ENCODE measurements at places on chromosomes 6 and 20. TPM values are rescaled to one million over a fixed set of nuclear protein-coding genes. Genes with fewer than 3 reads are reported as not detected.
A peak's percentile ranks its signal among the peaks of the same experiment; 100 is the strongest.

The ASF1A gene
- total RNA-seq, result 4.3 TPM

The CDSN gene
- not detected for total RNA-seq

DNA sequence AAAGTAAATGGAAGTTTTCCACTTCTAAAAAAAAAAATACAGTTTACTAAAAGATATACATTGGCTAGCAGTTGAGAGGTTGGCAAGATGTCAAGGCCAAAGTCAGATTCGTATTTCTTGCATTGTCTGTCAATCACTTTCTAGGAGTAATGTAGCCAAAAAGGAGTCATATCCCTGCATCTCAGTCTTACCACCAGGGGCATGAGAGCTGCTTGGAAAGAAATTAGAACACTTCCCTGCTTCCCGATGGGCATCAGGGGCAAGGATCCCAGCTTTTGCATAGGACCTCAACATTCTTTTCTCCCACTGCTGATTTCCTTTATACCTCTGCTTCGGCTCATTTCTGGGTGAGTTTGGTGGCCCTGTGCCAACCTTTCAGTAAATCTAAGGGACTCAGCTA is 581.0 kb upstream of the MAP3K7 start:
- no peak for DNase-seq

The BPI gene
- total RNA-seq, result 0.63 TPM

GRCh38 chr6:145809785-145810184 is 4.8 kb downstream of the FBXO30 start:
- no peak for DNase-seq

The CCN6 gene
- not detected for total RNA-seq

The RBM12 gene
- 31.4 TPM for total RNA-seq

- DNase-seq, result no peak
Observed at GRCh38 chr20:25279403-25279802, 31.5 kb downstream of the PYGB start.

- no peak for DNase-seq
Observed at GRCh38 chr20:22814471-22815205, 220.5 kb upstream of the SSTR4 start.

- DNase-seq, result no peak
Observed at GRCh38 chr6:11773013-11773412, 5.6 kb downstream of the ADTRP start.

GRCh38 chr6:151408858-151409257 is 17.5 kb upstream of the ZBTB2 start:
- no peak for DNase-seq

The OPN5 gene
- not detected for total RNA-seq

DNA sequence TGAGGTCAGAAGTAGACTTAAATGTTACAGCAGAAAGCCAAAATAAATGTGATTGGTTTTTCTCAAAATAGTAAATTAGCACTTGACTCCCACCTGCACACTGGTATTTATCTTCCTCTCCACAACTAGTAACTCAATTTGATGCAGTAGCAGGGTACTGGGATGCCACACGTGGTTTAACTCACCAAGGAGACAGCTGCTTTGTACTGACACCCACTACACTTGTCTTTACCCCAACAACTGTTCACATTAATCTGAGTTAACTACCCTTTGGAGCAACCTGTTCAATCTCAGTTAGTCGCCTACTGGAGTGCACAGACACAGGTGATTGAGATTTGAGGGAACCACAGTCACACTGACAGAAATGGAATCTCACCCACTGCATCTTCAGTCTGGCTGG is 242.1 kb downstream of the PRKN start:
- DNase-seq, result no peak

DNA sequence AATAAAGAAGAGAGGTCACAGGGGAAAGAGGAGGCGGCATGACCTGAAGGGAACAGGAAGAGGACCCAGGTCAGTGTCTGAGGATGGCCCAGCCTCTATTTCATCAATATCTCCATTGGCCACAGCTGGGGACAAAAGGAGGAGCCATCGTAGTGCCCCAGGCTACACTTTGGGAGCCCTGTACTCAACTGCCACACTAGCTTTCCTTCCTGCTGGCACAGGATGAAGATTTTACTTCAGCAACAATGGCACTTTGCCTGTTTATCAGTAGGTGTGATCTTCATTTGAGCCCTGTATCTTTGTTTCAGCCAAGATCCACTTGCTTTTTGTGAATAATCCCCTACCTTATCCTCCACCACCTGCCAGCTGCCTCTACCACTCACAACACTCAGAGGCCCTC is 35.4 kb upstream of the RCAN2 start:
- no peak for DNase-seq

DNA sequence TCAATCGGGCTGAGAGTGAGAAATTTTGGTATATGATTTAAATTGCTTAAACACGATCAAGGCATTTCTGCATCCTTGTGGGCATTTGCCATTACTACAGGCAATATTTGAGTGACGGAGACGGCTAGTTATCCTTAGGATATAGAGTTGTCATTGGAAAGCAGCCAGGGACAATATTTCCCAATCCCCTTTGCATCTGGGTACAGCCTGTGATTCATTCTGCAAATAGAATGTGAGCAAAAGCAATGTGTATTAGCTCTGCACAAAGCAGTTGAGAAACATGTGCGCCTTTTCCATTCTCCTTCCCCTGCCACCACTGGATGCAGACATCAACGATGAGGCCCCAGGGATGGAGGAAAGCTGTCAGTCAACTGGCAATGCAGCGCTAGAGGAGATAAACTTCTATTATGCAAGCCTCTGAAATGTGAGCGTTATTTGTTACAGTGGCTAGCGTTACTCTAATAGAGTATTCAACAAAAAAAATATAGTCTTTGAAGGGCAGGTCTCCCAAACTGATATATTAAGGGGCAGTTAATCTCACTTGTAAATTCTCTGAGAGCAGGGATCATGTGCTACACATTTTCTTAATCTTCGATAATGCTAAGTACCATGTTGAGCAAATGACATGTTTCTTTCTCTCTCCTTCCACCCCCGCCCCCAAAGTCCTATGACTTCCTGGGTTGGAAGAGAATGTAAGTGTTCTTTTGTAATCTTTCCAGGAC is 37.1 kb upstream of the NCOA3 start:
- DNase-seq, result peak; percentile 31

DNA sequence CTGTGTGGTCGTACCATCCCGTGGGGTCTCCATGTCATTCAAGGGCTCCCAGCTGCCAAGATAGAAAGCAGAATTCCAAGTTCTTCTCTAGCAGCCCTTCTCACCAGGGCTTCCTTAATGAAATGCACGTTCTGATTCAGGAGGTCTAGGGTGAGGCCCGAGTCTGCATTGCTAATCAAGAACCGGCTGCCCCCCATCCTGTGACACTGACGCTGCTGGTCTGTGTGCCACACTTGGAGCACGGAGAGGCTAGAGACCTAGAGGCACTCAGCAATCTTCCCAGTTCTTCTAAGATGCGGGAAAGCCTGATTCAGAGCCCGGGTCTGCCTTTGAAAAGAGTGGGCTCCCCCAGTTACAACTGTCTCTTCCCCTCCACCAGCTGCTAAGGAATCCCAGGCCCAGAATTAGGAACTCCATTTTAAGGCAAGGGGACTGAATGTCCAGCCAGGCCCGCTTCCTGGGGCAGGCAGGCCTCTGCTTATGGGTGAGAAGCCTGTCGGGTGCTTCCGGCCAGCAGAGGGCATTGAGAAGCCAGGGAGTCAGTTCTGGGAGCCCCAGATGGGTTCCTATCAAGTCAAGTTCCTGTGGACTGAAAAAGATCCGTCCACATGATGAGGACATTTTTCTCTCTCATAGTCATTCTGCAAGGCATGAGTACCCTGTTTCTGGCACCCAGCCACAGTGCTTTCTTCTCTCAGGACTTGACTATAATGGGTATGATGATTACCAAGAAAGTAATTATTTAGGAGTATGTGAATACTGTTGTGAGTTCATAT is 69.8 kb upstream of the RIN2 start:
- peak; percentile 35 for DNase-seq

The SH3BGRL2 gene
- 51.2 TPM for total RNA-seq

DNA sequence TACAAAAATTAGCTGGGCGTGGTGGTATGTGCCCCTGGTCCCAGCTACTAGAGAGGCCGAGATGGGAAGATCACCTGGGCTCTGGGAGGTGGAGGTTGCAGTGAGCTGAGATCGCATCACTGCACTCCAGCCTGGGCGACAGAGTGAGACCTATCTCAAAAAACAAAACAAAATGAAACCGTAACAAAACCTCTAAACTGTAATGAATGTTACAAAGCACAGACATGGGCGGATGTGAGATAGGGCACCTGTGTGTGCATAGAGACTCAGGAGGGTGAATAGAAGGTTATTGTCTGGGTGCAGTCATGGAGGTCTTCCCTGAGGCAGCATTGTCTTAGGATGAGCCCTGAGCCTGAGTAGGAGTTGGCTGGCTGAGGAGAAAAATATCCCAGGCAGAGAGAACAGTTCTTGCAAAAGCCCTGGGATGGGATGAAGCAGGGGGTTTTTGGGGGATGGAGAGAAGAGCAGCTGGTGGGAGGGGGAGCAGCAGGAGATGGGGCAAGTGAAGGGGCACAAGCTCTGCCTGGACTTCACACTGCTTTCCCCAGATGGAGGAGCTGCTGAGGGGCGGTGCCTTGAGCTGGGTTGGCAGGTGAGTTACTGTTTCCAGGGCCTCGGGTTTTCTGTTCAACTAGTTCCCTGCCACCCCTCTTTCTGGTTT is 5.2 kb downstream of the BCAS4 start:
- no peak for DNase-seq

DNA sequence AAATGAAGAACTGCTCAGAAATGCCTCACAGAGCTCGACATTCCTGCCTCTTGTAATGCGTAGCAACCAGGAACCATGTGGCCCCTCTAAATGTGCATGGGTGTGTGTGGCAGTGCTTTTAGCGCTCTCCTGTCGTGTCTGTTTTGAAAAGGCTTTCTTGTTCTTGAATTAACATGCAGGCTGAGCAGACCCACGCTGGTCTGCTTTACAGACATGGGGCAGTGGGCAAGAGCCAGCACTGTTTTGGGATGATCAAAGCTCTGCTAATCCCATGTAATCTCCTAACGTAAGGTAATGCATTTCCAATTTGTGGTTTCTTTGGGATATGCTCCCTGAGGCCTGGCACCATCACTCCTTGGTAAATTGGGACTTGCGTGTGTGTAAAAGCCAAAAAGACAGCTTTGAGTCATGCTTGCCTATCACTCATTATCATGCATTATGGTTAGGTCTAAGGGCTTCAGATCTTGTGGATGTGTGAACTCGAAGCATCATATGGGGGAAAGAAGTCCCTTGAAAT is 11.8 kb downstream of the RIPOR2 start:
- no peak for DNase-seq

The TRIM26 gene
- total RNA-seq, result 37.2 TPM

- no peak for DNase-seq
Observed at GRCh38 chr6:45031601-45032000, 296.5 kb upstream of the RUNX2 start.

- DNase-seq, result no peak
Observed at GRCh38 chr6:106448000-106448426, 87.5 kb downstream of the CRYBG1 start.

DNA sequence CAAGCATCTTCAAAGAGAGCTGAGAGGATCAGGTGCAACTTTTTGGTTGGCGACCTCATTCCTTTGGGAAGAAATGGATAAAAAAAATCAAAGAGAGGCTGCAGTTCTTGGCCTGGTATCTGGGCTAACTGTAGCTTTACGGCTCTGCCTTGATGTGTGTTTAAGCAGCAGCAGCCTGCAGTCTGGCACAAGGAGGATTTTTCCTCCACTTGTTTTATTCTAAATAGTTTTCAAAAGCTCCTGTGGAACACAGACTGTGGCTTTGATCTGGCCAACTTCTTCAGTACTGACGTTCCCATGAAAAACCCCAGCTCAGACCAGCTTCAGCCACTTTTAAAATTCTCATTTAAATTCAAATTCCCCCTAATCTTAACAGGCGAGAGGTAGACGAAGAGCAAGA is 137.3 kb downstream of the HDGFL1 start:
- DNase-seq, result no peak
